CD4-positive, alpha-beta memory T cell (primary cell): ENCODE measurements at places on chromosomes 12 and 14.

DNA sequence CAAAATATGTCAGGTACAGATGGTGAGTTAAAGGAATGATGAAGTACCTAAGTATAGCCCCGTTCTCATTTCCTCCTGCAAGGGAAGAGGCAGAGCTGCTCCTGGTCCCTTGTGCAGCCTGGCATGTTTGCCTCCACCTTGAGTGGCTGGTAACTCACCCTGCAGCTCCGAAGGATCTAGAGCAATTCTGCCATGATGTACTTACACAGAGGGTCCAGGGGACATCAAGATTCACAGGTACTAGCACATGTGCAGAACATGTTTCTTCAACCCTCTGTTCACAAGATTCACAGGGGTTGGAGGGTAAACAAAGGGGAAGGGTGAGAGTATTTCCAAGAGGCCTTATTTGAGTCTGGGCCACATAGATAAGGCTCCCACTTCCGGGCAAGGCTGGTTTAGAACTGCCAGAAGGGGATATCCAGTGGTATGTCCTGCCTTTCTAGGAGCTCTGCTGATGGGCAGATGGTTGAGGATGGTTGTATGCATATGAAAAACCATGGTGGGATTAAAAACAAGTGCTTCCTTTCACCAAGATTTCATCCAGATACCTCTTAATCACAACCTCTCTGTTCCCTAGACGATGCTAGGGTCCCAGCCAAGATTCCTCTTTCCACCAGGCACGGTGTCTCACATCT is 7.7 kb downstream of the DCTN2 start:
- DNase-seq: no peak

DNA sequence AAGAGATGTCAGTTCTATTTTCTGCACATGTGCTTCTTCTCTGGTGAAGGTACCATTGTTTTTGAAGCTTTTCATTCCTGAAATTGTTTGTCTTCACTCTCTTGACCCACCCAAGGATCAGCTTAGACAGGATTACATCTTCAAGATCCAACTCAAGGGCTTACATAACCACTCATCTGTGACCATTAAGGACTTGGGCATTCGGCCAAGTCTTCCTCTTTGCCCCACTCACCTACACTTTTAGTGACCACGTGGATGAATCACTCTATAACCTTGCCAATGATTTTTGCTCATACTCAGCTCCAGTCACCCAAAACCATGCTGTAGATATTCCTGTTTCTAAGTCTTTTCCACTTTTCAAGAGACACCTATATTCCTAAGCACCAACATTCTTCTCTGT is 36.5 kb upstream of the SSTR1 start:
- no peak for DNase-seq

GRCh38 chr14:54629183-54629582 is 62.3 kb downstream of the SAMD4A start:
- DNase-seq: no peak

DNA sequence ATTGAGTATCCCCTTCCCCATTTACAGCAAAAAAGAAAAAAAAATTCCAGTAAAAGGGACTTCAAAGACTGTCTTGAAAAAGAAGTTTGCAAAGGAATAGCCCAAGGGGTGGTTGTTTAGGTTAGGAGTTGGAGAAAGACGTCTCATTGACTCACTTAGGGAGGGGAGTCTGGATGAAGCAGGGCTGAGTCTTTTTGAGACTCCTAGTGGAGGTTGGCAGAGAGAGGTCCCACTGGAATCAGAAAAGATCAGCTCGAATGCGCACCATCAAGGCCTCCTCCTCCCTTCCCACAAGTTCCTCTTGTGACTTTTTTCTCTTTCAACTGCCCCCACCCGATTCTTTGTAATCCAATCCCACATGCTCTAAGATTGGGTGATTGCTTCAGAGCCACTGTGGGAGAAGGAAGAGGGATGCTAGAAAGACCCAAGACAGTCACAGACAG is 1.9 kb downstream of the ARHGEF40 start:
- no peak for DNase-seq

DNA sequence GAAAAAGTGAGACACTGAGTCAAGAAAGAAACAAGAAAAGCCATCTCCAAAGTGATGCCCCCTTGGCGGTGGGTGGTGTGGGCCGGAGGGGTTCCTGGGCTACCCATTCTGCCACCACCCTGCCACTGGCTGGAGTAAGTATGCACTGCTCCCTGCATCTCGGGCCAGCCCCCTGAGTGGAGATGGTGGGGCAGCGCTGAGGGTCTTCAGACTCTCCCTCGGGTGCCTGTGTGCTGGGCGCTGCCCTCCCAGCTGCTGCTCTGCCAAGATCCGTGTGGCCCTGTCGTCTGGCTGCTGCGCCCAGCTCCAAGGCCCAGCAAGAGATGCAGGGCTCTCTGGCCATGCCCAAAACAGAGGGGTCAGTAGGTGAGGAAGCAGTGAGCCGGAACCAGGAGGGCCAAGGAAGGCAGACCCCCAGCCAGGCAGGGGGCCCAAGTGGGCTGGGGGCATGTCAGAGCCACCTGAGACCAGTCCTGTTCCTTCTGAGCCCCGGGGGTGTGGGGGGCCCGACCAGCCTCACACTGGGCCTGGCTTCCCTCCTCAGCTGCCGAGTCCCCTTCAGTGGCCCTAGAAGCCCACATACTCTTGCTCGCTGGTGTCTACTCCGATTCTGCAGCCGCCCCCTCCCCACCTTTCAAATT is 5.2 kb downstream of the GPR132 start:
- DNase-seq: no peak

- DNase-seq: no peak
These were observed 11.3 kb upstream of the SLC41A2 start for GRCh38 chr12:104969343-104969742.

DNA sequence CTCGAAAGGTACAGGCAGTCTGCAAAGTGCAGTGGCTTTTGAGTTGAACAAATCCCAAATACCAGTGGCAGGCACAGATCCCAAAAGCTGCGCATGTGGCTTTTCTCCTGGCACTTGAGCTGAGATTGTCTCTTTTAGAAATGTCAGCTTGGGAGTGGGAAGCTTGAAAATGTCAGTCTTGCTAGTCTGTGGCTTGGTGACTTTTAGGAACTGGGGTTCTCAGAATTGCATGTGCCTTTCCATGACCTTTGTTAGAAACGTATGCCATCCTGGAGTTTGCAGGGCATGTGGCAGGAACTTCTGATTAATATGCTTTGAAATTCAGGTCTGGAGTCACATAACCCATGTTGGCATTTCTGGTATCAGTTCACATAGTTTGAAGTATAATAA is 182.1 kb downstream of the CHST11 start:
- DNase-seq: no peak

DNA sequence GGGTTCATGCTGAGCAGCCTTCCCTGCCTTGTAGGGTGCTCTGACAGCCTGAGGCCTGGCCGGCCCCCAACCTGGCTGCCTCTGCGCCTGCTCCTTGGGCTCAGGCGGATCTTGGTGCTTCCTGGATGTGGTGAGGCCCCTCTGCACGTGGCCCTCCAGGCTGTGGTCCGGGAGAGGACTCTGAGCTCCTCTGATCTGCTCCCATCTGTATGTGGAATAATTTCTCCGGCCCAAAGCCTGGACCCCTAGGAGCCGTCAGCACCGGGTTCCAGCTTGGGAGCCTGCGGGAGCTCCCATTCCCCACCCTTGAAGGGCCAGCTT is 21.3 kb upstream of the EIF2B2 start:
- no peak for DNase-seq

DNA sequence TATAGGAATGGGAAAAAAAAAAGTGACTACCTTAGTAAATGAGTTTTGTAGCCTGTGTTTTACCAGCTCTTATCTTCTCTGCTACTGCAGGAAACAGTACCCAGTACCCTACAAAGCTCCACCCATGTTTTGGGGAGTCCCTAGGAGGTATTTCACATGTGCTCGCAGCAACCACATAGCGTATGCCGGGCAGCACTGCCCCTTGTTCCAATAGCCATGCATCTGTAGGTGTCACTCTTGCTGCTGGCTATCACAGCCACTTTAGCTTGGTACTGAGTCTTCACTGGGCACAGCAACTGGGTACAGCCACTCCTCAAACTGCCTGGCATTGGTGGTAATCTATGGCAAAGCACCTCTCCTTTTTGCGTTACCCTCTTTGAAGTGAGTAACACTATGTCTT is 2.0 kb upstream of the MDM1 start:
- no peak for DNase-seq

- no peak for DNase-seq
These were observed 26.6 kb upstream of the NRXN3 start for GRCh38 chr14:78143489-78144145.
